ENCODE measurements at places on chromosomes 1 and 21.

DNA sequence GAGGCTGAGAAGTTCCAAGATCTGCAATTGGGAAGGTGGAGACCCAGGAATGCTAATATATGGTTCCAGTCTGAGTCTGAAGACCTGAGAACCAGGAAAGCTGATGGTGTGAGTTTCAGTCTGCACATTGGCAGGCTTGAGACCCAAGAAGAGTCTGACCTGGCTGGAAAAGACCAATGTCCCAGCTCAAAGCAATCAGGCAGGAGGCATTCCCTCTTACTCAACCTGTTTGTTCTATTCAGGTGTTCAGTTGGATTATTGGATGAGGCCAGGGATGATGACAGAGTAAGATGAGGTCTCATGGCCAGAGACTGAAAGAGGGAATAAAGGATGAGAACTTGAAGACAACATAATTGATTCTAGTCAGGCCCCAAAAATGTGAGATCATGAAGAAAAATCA lies 50.1 kb downstream of the SPATA46 start:
- no peak for DNase-seq

GRCh38 chr1:94650301-94650700 lies 108.7 kb upstream of the F3 start:
- no peak for DNase-seq

GRCh38 chr21:39610703-39611102 lies 2.0 kb upstream of the B3GALT5 start:
- DNase-seq, result no peak

DNA sequence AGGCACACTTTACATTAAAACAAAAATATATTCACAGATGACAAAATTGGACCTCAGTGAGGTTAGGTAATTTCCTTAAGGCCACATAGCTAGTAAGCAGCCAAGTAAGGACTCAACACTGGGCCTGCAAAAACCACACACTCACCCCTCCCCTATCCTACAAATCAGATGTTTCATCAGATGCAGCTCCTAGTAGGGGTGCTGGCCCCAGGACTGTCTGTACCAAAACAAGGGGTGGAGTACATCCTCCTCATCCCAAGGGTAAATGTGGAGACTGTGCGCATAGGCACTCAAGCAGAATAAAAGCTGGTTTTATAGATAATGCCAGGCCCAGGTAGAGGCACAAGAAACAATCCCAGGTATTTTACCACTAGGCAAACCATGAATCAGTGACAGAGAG lies 25.7 kb downstream of the URB1 start:
- no peak for DNase-seq

GRCh38 chr1:214292322-214292721 lies 11.4 kb downstream of the SMYD2 start:
- no peak for DNase-seq

GRCh38 chr1:186880982-186881381 lies 52.2 kb downstream of the PLA2G4A start:
- no peak for DNase-seq

DNA sequence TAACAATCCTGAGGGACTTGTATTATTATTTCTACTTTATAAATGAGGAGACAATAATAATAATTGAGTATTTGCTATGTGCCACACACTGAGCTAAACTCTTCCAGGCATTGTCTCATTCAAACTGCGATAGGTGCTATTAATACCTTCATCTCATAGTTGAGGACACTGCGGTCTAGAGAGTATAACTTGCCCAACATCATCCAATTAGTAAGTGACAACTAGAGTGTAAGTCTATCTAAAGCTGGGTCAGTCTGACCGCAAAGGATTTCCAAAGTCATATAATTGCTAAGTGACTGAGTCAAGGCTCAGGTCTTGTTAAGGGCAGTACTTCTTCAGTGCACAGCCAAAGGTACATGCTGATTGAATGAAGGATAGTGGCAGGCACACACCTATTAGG lies 9.7 kb downstream of the BCL9 start:
- DNase-seq, result no peak

DNA sequence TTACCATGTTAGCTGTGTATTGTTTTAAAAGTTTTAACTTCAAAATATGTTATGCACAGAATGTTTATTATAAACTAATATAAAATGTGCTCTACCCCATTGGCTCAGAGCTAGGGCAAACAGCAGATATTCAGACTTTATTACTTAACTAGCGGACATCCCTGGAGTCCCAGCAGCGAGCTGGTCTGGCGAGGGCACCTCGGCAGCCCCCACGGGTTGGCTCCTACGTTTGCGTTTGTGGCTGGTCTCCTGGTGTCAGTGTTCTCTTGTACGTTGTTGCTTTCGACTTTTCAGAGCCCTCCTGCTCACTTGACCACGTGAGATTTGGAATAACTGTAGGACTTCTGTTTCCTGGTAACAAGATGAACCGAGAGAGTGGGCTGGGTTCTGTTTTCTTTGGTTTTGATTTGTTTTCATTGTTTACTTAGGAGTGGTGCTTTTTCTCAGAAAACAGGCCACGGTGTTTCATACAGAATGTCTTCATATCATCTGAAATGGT lies 44.5 kb downstream of the CBS start:
- DNase-seq, result peak; percentile 44

DNA sequence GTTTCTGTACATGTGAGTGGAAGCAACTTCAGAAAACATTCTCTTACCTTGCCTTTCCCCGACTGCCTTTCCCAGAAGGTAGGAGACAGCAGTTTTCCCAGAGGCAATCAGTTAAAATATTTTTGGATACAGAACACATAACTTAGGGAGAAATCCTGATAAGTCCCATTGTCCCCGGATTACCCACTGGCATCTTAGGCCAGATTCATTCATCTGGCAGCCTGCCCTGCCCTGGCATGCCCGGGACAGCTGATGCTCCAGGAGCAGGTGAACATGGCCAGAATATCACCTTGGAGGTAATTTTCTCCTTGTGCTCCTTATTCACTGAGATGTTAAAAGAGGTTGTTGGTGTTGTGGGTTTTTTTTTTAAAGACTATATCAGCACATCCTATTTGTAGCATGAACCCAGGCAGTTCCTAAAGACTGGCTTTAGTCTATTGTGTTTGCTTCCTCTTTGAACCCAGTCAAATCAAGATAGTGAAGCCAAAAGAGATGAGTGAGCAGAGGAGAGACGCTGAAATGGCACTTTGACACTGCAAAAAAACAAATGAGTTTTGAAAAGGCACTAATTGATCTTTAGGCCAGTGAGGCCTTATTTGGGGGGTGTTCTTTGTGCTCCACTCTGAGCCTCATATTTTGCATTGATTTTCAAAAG lies 139.6 kb downstream of the PLPP3 start:
- DNase-seq, result peak; percentile 62

GRCh38 chr1:76668046-76668445 lies 199.2 kb upstream of the ST6GALNAC5 start:
- DNase-seq, result peak; percentile 59

GRCh38 chr1:12057382-12057781 lies 5.7 kb upstream of the TNFRSF8 start:
- no peak for DNase-seq

DNA sequence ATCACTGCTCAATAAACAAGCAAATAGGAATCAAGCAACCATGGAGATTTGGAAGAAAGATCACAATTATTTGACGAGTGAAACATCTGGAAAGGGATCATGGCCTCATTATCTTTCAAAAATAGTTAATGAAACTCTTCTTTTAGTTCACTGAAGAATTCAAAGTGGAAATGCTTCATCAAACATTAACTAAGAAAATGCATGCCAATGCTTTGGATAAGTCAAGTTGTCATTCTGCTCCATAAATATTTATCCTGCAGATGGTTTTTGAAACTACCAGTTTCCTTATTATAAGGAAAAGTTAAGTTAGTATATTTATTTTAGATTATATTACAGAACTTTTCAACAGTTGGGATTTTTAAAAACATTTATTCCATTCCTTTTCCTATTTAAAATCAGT lies 206.5 kb upstream of the ADGRL2 start:
- no peak for DNase-seq

DNA sequence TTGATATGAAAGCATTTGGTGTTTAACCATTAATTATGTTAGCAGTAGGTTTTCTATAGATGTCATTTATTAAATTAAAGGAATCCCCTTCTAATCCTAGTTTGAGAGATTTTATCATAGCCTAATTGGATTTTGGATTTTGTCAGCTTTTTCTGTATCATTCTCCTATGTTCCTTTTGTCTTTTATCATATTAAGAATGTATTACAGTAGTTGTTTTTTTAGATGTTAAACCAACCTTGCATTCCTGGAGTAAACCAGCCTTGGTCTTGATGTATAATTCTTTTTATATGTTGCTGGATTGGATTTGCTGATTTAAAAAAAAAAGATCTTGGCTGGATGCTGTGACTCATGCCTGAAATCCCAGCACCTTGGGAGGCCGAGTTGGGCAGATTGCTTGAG lies 5.6 kb downstream of the SETDB1 start:
- DNase-seq, result no peak

DNA sequence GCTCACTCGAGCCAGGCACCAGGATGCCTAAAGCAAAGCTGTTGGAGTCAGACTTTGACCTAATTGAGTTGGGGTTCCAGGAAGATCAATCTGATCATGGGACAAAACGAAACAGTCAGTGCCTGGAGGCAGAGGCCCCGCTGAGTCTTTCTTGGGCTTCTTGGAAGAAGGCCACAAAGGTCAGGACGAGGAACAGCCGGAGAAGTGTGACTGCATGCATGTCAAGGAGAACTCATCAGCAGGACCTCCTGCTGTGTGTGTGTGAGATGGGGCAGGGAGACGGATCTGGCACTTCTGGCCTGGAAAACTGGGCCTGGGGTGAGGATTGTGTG lies 190.8 kb downstream of the CAMTA1 start:
- DNase-seq, result no peak

DNA sequence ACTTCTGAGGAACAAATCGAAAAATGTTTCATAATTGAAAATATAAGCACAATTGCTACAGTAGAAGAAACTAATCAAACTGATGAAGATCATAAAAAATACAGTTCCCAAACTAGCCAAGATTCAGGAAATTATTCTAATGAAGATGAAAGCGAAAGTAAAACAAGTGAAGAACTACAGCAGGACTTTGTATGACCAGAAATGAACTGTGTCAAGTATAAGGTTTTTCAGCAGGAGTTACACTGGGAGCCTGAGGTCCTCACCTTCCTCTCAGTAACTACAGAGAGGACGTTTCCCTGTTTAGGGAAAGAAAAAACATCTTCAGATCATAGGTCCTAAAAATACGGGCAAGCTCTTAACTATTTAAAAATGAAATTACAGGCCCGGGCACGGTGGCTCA lies 30.6 kb downstream of the IFNAR1 start:
- DNase-seq, result no peak

DNA sequence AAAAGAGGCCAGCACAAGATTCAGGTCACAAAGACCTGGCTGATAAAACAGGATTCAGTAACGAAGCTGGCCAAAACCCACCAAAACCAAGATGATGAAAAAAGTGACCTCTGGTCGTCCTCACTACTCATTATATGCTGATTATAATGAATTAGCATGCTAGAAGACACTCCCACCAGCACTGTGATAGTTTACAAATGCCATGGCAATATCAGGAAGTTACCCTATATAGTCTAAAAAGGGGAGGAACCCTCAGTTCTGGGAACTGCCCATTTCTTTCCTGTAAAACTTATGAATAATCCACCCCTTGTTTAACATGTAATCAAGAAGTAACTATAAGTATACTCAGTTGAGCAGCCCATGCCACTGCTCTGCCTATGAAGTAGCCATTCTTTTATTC lies 26.0 kb upstream of the FMO2 start:
- no peak for DNase-seq

- DNase-seq, result no peak
Measured at GRCh38 chr1:241503444-241503843, 16.1 kb downstream of the FH start.

DNA sequence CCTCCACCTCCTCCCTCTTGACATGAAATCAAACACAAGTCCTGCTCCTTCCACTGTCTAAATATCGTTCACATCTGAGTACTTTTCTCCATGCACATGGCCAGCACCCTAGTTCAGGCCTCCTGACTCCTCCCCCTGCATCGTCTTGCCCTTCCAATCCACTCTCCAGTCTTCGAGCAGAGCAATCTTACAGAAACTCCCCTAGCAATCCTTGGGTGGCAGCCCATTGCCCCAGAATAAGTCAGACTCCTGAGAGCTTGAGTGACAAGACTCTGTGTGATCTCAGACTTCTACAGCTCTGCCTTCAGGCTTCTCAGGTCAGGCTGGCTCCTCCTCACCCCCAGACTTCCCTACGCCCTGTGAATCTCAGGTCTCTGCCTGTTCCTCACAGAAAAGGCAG lies 5.5 kb downstream of the SH2D2A start:
- no peak for DNase-seq

GRCh38 chr1:100423832-100424337 lies 71.6 kb downstream of the CDC14A start:
- DNase-seq, result no peak

DNA sequence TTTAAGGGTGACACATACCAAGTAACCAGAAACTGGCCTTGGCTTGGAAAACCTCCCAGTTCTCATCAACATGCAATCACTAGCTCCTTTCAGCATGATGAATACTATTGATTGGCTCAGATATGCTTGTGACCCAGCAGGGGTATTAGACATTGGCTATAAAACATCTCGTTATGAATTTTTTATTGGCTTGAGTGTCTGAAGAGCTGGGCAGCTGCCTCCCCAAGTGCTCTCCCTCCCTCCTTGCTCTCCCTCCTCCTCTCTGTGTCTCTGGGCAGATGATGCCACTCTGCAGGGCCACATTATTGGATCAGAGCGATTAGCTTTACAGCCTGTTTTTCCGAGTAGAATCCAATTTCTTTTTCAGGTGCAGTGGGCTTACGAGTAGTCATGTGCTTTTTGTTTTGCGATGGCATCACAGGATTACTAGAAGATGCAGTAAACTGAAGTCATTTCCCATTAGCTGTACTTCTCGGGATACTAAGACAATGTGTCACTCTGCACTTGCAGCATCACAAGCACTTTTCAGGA lies 79.3 kb upstream of the ATF3 start:
- no peak for DNase-seq

DNA sequence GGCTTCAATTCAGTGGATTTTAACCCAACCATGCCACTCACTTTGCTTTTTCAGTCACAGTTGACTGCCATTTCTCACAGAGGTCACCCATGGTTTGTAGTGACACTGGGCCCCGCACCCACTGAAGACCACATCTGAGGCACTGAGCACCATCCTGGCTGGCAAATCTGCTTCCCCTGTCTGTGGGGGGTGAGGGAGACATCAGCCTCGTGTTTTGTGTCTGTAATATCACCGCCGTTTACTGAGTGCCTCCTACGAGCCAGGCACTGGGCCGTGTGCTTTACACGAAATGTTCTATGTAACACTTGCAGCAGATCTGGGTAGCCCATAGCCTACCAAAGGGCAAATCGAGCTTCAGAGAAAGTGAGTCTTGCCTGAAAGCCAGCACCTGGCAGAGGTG lies 161.8 kb downstream of the PGBD5 start:
- DNase-seq, result no peak

DNA sequence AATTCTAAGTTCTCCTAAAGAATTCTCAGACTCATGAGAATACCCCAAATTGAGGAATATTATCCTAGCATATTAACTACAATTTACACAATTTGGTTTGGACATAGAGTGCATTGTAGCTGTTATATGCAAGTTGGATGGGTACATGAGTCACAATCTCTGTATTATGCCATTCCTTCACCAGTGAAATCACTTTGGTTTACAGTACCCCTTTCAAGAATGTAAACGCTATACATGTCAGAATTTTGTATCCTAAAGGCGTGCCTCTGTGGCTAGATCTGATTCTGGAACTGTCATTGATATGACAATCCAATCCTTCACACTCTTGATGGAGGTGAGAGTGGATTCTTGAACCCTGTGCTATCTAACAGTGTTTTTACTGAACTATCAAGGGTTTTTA lies 6.7 kb upstream of the IL10RB start:
- no peak for DNase-seq

All from thyroid gland (tissue), 4 donors.